Urinary bladder (tissue), 4 donors: ENCODE measurements at places on chromosomes 16 and 17. TPM values are rescaled to one million over a fixed set of nuclear protein-coding genes. Genes with fewer than 3 reads are reported as not detected.

The GAS7 gene
- 86.7 TPM for total RNA-seq

The DUS1L gene
- total RNA-seq = 24.5 TPM

DNA sequence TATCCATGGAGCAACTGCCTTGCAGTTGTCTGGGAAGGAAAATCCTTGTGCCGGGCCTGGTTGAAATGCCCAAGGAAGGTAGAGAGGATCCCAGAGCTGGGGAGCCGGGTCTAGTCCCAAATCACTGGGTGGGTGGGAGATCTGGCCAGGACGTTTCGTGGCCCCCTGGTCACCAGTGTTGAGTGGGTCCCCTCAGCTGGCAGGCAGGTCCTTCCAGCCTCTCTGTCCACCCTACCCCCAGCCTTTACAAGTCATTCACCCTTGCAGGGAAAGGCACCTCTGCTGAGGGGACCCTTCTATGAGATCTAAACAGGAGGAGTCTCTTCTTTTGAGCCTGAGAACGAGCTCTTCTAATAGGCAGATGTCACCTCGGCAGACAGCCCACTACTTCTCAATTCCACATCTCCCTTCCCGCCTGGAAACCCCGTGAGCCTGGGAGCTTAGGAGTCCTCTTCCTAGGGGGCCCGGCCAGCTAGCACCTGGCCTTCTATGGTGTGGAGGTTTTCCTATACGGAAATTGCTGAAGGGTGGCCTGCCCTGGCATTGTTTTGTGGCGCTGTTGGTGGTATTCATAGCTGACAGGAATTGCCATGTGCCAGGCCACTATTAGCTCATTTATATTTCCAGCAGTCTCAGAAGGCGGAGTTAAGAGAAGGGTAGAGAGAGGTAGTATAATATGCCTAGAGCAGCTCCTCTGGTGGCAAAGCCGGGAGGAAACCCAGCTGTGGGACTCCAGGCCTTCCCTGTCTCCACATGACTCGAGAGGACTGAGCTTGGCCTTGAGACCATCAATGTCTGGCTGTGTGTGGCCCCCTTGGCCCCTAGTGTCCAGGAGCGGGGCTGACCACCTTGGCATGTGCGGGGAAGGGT is 13.3 kb downstream of the MPRIP start:
- no peak for DNase-seq

- no peak for DNase-seq
Measured at GRCh38 chr17:82155606-82156005, 57.0 kb downstream of the CCDC57 start.

- no peak for DNase-seq
Measured at GRCh38 chr16:68206245-68206644, 29.7 kb downstream of the ESRP2 start.

- no peak for DNase-seq
Measured at GRCh38 chr16:51392521-51393187, 241.6 kb upstream of the SALL1 start.

DNA sequence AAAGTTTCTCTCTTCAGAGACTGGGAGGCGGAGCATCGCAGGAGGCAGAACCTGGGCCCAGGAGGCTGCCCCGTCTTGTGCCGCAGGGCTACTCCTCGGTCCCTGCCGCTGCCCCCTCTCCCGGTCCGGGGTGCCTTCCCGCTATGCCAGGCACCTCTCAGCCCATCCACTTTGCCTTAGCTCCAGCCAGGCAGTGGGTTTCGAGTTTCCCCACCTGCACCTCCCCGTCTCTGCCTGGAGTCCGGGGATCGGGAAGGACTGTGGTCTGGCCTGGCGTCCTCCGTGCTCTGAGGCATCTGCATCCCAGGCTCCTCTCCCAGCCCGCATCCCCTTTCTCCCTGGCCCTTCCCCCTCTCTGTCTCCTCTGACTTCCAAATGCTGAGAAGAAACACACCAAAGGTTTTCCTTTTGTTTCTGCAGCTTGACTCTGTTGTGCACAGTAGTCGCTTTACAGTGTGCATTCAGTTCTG is 26.8 kb upstream of the PIK3R6 start:
- no peak for DNase-seq

DNA sequence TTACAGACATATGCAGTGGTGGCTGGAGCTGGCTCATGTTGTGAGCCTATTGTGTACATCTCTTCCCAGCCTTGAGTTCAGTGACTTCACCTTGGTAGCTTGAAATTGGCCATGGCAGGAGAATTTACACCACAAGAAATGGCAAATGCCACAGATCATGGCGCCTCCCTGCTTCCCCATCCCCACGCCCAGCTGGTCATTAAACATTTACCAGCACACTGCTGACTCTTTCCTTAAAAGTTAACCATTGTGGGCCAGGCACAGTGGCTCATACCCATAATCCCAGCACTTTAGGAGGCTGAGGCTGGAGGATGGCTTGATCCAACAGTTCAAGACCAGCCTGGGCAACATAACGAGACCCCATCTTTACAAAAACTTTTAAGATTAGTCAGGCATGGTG is 22.6 kb upstream of the ITGB4 start:
- DNase-seq = no peak

GRCh38 chr16:3637371-3637923 is 17.0 kb upstream of the DNASE1 start:
- DNase-seq = no peak

DNA sequence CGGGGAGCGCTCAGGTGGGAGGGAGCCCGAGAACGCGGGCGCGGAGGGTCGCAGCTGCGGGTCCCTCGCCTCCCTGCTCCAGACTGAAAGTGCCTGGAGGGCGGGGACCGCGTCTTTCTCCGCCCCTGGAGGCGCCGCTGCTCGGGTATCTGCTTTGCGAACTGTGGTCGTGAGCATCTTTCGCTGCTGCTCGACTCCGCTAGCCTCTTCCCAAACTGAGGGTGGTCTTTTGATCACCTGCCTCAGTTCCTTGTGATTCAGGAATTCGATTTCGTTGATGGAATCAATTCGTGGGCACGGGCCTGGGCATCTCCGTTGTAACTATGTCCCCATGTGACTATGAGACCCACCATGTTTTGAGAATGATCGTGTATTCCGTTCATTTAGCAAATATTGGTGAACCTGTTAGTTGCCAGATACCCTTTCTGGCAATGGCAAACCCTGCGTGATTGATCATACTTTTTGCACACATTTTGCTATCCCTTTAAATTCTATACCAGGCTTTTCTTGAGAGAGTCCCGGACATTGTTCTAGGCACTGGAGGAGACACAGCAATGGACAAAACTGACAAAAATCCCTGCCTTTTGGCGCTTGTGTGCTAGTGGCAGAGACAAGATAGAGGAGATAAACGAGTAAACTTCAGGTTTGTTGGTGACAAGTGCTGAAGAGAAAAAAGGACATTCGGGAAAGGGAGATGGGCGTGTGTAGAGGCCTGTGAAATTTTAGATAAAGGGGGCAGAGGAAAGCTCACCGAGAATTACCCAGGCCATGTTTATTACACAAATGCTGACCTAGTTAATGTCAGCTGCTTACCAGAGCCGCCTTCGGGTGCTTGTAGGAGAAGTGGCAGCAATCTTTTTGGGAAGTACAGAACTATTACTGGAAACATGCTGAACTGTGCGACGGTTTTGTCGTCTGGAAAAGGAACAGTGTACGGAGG is 948 bp downstream of the UTP18 start:
- no peak for DNase-seq

- no peak for DNase-seq
Measured at GRCh38 chr17:78172249-78173051, 4.1 kb downstream of the SYNGR2 start.
